Midbrain (tissue), 1 donor: ENCODE measurements at places on chromosomes 2 and 18.

DNA sequence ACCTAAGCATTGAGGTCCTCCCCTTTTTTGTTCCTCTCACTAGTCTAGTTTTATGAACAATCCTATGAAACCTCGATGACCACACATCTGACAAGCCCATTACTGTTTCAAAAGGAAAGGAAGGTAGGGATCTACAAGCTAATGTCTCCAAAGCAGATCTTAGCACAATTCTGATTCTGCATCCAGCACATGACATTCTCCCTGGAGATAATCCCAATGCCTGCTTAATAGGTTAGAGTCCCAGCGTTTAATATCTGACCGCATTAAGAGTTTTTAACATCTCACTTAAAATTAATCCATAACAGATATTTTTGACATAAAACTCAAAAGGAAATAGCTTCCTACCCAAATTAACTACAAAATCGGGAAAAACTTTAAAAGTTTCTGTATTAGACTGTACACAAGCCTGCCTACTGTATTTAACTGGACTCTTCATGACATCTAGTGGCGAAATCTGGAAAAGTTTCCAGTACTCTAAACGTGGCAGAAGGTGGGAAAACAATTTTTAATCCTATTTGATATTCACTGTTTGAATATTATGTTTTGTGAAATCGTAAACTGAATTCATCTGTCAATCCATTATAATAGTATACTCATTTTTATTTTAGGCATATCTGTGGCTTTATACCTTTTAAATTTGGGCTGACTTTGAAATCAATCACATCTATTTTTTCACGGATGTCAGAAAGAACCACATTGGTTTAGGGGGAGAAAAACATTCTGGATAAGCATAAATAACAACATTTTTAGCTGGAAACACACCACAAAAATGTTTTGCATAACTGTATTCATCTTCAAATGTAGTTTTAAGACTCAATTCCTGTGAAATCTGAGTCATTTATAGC lies 62.4 kb downstream of the TXNL1 start:
- peak; percentile 74 for DNase-seq

DNA sequence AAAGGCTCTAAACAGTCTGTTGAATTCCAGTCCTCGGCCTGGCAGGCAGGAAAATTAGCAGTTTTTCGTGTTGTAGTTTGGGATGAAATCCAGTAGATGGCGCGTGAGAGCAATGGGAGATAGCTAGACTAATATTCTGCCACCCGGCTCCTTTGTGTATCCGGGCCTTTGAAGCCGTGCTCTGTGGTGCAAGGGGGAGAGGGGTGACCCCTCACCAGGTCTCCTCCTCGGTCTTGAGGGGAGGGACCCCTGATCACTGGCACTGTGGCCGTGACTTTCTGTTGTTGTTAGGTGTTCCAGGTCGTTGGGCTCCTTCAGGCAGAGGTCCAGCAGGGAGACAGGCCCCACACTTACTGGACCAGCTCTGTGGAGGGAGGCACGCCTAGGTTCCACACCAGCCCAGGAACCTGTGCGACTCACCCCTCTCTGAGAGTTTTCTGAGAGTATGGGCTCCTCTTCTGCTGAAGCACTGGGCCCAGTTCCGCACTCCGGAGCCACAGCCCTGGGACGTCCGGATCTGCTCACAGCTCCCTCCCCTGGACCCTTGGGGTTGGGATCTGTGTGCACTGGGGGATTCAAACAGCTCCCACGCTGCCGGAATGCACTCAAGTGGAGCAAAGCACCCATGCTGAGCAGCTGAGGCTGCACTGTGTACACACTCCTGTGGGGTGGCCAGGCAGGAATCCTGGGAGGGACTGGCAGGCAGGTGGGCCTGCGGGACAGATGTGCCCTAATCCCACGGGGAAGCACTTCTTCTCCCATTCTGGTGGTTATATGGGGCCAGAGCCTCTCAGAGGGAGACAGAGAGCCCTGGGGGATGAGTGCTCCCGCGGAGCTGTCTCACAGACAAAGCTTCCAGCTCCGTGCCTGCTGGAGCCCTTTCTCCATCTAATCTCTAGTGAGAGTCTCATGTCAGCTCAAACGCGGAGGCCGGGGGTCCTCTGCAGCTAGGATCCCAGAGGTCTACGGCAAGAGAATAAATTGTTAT lies 8.8 kb downstream of the GKN2 start:
- DNase-seq, result peak; percentile 63

DNA sequence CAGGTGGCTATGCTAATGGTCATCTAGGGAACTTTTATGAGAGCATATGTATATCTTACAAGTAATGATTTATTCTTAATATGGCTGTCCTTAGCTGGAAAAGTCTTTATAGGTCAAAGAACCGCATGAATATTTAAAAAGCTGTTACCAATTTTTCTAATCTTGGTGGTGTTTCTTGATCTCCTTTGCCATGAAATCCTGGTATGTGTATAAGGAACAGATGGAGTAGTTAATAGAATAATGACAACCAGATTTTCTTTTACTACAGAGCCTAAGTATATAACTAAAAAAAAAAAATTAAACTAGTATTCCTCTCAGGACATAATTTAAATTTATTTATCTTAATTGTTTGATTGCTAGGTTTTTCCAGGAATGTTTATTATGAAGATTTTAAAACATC lies 74.5 kb downstream of the RHBDD1 start:
- no peak for DNase-seq

DNA sequence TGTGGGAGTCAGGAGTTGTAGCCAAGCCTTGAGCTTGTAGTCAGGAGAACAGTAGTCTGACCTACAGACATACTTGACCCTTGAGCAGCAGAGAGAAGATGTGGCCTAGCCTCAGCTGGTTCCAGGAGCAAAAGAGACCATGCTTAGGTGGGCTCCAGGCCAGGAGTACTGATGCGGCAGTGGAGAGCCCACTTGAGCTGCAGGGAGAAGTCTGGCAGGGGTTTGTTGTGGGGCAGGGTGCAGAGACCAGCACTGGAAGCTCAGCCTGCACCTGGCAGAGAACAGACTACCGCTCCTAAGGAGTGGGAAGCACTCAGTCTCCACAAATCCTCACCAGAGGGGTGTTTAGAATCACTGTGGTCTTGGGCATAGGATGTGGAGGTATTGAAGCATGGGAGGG lies 197.9 kb downstream of the TPGS2 start:
- no peak for DNase-seq

DNA sequence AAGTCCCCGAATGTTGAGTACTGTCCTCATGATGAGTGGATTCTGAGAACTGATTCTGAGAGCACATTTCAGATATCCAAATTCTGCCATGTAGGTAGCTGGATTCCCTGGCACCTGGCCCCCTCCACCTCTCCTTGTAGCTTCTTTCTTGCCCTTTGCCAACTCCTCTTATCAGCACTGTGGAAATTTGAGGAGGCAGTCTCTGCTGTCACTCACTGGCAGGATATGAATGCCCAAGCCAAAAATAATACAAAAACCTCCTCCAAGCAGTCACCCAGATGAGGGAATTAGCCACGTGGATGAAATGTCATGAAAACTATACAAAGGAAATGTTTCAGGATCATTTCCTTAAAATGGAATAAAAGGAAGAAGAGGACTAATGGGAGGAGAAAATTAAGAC lies 276.8 kb downstream of the SETBP1 start:
- DNase-seq, result no peak

GRCh38 chr2:227719641-227720040 lies 1.8 kb upstream of the SLC19A3 start:
- no peak for DNase-seq

DNA sequence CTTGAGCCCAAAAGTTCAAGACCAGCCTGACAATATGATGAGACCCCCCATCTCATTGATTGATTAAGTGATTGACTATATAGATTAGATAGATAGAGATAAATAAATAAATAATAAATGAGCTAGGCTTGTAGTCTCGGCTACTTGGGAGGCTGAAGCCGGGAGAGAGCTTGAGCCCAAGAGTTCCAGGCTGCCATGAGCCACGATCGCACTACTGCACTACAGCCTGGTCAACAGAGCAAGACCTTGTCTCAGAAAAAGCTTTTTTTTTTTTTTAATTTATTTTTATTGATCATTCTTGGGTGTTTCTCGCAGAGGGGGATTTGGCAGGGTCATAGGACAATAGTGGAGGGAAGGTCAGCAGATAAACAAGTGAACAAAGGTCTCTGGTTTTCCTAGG lies 12.4 kb downstream of the EIPR1 start:
- DNase-seq, result no peak

DNA sequence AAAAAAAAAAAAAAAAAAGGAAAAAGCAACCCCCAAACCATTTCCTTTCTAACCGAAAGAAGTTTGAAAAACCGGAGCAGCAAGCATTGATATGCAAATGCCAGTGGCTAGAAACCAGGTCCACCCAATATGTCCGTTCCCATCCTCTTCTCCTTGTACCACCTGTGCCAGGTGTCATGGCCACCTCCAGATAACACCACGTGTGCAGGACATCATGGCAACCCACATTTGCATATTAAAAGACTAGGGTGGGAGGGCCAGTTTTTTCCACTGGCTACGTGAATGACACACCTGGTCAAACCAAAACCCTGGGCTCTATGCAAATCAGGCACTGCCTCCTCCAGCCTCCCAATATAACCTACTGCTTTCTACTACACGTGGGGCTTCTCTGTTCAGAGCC lies 303.3 kb upstream of the GULP1 start:
- DNase-seq, result no peak

- no peak for DNase-seq
These were observed 152.9 kb upstream of the NOSTRIN start for GRCh38 chr2:168649562-168649961.

DNA sequence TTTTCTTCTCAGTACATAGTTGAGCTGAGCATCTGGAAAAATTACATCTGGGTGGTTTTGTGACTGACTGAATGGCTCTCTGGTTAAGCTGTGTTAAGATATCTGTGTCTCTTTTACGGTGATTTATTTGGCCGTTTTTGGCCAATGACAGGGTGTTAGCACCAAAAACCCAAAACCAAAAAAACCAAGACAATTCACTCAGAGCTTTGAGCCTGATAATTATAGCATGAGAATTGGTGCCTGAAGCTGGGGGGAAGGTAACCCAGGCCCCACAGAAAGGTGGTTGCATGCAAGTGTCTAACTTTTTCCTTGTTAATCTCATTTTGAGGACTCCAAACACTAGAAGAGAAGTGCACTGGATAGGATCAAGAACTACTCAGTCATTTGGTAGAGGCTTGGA lies 4.5 kb downstream of the CD28 start:
- no peak for DNase-seq

DNA sequence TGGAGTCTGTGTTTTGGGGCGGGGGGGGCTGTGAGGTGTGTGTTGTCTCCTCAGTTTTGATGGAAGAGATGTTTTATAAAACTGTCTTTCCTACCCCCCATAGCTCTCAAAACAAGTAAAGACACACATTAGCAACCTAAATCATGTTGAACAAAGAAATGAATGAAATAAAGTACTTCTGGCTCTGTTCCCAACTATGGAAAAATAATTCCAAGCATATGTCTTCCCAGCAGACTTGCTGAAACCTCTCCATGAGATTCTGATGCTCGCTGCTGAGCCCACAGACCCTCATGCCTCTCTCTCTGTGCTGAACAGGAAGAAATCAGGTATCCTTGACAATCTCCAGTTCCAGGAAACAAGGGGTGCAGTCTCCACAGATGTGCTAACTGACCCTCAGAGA lies 226.7 kb upstream of the KLHL29 start:
- no peak for DNase-seq

DNA sequence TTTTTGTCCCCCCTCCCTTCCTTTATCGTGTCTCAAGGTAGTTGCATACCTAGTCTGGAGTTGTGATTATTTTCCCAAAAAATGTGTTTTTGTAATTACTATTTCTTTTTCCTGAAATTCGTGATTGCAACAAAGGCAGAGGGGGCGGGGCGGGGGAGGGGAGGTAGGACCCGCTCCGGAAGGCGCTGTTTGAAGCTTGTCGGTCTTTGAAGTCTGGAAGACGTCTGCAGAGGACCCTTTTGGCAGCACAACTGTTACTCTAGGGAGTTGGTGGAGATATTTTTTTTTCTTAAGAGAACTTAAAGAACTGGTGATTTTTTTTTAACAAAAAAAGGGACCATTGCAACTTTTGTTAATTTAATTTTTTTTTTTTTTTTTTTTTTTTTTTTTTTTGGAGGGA lies 2.1 kb downstream of the SOX11 start:
- no peak for DNase-seq

DNA sequence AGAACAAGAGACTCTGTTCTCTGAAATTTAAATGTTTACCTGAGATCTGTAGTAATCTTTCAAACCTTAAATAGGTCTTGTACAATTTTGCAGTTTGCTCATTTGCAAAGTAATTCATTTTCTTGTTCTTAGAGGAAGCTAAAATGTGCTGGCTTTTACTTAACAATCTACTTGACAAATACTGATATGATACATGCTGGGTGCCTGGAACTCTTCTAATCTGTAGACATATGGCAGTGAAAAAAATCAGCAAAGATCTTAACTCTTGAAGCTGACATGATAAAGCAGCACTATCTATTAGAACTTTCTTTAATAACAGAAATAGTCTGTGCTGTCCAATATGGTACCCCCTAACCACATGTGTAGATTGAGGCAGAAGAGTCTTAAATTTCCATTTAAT lies 1352.8 kb upstream of the SLC39A10 start:
- DNase-seq, result no peak

DNA sequence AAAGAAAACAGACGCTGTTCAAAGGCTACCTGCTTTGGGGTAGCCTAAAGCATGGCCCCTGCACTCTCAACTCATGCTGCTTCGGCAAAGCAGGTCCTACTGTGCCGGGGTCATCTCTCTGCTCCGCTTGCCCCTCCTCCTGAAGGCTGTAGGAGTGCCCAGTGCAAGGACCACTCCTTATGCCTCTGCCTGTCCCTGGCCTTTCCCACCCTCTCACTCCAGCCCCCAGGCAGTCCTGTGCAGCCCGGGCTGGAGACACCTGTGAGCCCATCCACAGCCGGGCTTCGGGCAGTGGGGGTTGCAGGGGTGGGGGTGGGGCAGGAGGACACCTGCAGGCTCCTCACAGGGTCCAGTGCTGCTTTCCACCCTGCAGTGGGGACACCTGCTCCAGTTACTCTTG lies 69.1 kb downstream of the ACKR3 start:
- DNase-seq, result no peak

GRCh38 chr2:63578767-63579166 lies 9.5 kb downstream of the WDPCP start:
- no peak for DNase-seq

- DNase-seq, result no peak
These were observed 7.8 kb upstream of the PRKAG3 start for GRCh38 chr2:218839430-218839829.

DNA sequence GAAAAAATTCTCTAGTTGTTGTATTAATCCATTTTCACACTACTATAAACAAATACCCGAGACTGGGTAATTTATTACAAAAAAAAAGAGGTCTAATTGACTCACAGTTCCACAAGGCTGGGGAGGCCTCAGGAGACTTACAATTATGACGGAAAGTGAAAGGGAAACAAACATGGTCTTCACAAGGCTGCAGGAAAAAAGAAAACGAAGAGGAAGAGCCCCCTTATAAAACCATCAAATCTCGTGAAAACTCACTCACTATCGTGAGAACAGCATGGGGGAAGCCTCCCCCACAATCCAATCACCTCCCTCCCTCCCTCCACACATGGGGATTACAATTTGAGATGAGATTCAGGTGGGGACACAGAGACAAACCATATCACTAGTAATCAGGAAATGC lies 61.7 kb upstream of the SPTBN1 start:
- no peak for DNase-seq

- no peak for DNase-seq
These were observed 2.0 kb upstream of the FAM117B start for GRCh38 chr2:202632682-202633290.
